ENCODE measurements at places on chromosomes 11 and 22. TPM values are rescaled to one million over a fixed set of nuclear protein-coding genes. Genes with fewer than 3 reads are reported as not detected.

The BACE1 gene
- total RNA-seq: 18.1 TPM

The DBX1 gene
- total RNA-seq: not detected

The PKNOX2 gene
- 0.92 TPM for total RNA-seq

The MPEG1 gene
- total RNA-seq: not detected

The SMIM35 gene
- not detected for total RNA-seq

The TMEM80 gene
- 11.9 TPM for total RNA-seq

The MRGPRX1 gene
- not detected for total RNA-seq

Data from smooth muscle cell of bladder (primary cell).